Right ventricle myocardium inferior (tissue), 1 donor: ENCODE measurements at places on chromosomes 4 and X. TPM values are rescaled to one million over a fixed set of nuclear protein-coding genes. Genes with fewer than 3 reads are reported as not detected.

Gene VCX3B
- total RNA-seq, result not detected

Gene ASB5
- total RNA-seq, result 2.7 TPM

- DNase-seq, result no peak
These were observed 697 bp downstream of the SRPK3 start for GRCh38 chrX:153781428-153782047.

DNA sequence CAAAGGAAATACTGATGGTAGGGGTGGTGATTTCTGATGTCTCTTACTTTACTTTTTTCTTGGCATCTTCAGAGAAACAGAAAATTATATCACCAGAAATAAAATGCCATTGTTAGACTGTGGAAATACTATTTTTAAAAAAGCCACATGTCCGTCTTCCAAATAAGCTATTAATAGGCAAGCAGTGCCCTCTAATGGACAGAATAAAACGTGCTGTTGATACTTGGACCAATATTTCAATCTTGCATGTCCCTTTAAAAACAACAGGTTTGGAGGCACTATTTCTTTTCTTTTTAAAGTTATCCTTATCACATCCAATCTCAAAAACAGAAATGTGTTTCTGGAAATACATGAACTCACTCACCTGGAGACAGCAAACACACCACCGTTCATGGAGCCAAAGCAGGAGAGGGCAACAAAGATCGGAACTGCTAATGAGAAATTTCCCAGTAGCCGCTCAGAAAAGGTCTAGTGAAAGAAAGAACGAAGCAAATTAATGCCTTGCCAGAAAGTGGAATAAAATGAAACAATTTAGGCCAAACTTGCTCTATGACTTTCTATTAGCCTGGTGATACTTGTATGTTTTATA, 59.2 kb downstream of the SLC7A11 start:
- no peak for DNase-seq

GRCh38 chr4:38132843-38133662, 172.9 kb downstream of the PTTG2 start:
- DNase-seq, result no peak

DNA sequence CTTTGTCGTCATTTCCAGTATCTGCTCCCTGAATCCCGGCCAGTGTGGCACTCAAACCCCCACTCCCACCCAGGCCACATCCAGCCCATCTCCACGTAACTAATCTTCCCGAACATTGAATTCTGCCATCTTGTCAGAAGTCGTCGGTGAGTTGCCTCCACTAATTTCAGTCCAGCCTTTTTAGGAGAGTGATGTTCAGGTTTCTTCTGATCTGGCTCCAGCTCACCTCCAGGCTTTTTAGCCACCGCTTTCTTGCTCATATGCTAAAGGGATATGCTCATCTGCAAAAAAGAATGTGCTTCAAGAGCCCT, 1.3 kb downstream of the TMEM165 start:
- DNase-seq, result no peak

GRCh38 chr4:176767183-176767582, 25.5 kb downstream of the VEGFC start:
- no peak for DNase-seq

DNA sequence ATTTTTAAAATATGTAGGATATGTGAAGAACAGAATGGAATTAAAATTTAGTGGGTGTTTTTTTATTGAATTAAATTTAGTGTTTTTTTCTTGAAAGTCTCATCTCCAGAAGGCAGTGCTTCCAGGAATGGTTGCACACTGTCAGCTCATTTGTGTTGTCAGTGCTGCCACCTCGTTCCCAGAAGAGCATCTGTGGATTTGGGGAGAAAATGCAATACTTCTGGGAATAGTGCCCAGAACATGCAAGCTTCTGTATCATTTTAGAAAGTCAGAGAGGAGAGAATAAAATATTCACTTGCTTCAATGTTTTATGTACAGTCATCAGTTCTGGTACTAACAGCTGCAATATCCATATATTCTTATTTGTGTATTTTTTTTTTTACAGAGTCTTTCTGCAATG, 608.8 kb downstream of the PCDH7 start:
- DNase-seq, result no peak

DNA sequence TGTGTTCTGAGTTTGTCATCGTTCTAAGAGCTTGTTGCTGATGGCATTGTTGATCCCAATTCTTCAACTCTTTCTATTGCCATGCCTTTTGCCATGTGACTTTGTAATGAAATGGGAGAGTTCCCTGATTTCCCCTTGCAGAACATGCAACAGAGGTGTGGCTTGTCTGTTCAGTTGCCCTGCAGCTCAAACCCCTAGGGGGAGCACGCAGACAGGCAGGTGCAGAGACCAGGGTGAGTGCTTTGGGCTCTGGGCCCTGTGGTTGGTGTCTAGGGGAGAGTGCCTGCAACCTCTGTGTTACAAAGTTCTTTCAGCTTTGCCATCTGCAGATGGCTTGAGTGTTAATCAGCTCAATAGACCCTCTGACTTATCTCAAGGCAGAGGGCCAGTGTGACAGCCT, 332.7 kb downstream of the MID1IP1 start:
- no peak for DNase-seq

DNA sequence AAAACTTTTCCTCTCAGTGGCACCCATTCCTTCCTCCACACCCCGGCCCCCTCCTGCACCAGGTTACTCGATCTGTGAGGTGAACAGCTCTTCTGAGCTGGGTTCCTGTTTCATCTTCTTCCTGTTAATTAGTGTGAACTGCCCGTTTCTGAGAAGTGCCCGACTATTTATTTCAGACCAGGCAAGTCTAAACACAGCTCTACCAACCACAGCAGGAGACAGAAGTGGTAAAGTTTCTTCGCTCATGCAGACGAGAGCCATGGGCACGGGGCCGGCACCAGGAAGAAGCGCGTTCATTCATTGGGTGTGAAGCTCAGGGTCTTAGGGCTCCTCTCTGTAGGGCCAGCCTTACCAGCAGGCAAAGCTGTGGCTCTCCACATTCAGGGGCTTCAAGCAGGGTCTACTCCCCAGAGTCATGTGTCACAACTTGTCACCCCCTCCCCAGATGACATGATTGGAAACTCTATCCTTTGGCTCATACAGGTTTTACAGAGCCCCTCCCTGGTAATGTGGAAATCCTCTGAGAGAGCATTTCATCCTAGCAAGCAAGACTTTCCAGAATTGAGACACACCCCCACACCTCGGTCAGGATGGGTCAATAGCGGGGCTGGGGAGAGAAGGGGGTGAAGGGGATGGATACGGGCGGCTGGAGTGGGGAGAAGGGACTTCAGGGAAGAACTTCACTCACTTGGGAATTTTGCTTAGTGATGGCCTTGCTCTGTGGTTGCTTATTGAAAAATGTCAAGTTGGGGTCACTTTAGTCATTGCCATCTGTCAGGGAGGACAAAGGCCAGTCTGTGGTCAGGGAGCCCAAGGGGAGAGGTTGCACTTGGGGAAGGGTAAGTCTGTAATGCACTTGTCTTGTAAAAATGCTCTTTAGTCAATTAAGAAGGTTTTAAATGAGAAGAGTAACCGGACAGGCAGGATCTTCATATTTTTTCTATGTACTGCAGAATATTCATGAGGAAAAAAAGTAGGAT, 121.6 kb upstream of the TRIM2 start:
- no peak for DNase-seq
